ENCODE measurements at places on chromosomes 16 and 17.

GRCh38 chr17:41619036-41619926 lies 5.1 kb downstream of the KRT17 start:
- no peak for DNase-seq

DNA sequence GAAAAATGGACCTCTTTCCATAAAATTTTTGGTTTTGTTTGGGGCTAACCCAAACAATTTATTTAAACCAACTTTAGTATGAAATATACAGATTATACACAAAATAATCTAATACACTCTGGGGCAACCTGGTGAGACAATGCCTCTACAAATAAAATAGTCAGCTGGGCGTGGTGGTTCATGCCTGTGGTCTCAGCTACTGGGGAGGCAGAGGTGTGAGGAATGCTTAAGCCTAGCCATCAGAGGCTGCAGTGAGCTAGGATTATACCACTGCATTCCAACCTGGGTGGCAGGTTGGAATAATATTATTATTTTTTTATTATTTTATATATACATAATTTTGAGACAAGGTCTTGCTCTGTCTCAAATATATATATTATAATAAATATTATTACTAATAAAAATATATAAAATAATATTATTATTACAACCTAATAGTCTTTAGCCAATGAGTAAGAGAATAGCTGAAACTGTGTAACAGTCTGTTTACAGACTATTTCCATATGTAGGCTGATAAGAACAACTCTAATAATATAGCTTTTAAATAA lies 50.5 kb downstream of the GLG1 start:
- no peak for DNase-seq

DNA sequence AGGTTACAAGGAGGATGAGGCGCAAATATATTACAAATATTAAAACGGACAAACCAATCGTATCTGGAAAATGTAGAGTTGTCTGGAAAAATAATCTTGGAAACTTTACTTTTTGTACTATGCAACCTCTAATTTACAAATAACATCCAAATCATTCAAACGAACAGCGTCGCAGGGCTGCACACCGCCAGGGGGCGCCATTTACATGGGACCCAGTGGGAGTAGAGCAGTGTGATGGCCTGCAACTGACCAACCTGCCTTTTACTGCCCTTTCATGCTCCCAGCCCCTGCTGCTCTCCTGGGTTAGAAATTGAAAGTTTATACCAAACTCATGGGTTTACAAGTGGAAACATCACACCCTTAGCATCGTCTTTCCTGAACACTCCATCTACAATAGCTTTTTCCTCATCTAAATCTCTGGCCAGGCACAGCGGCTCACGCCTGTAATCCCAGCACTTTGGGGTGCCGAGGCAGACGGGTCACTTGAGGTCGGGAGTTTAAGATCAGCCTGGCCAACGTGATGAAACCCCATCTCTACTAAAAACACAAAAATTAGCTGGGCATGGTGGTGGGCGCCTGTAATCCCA lies 10.0 kb downstream of the PITPNC1 start:
- DNase-seq, result no peak

- DNase-seq, result no peak
Measured at GRCh38 chr16:3131755-3132377, 3.0 kb upstream of the ZNF213 start.

DNA sequence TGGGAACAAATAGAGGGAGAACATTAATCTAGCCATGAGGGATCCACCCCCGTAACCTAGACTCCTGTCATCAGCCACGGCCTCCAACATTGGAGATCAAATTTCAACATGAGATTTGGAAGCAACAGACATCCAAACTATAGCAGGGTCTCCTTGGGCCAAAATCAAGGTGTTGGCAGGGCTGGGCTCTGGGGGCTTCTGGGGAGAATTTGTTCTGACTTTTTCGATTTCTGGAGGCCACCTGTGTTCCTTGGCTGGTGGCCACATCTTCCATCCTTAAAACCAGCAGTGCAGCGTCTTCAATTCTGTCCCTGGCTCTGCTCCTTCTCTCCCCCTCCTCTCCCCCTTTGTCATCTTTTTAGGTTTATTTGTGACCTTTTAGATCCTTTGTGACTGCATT lies 546.2 kb downstream of the WWOX start:
- DNase-seq, result no peak

DNA sequence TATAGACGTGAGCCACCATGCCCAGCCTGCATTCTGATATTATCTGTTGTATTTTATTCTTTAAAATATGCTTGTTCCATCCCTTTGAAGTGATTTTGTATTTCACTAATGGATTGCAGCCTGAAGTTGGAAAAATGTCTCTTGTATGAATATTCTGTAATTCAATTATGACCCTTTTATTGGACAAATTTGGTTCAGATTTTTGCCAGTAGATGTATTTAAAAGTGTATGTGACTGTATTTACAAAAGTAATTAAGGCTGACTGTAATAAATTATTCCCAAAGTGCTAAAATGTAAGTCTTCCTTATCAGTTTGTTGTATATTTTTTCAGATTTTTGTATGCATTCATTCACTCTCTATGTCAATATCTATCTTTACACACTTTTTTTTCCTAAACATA lies 23.8 kb downstream of the PPM1E start:
- DNase-seq, result no peak

DNA sequence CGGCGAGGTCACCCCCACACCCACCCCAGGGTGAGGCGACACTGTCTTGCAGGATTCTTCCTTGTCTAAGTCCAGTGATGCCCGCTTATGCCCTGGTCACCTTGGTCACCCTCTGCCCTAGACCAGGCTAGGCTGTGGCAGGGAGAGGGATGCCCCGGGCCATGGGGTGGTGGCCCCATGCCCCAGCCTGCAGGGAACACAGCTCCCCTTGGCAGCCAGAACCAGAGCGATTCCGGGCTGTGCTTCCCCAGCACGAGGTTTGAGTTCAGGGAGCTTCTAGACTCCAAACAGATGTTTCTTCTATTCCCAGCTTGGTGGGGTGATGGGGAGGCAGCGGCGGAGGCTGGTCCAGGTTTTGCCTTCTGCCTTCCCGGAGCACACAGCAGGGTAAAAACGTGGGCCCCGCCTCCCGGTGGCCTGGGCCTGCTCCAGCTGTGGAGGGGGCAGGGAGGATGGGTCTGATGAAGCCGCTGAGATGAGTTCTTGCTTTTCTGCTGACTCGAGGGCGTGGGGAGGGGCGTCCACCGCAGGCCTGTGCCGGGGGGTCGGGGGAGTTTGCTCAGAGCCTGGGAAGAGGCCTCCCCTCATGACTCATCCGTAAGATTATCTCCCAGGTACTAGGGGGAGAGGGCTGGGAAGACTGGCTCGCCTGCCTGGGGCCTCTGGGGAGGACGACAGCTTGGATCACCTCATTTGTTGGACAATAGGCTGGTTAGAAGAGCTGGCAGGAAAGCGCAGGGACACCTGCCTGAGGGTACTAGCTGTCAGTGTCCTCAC lies 15.4 kb downstream of the SMTNL2 start:
- DNase-seq, result no peak

DNA sequence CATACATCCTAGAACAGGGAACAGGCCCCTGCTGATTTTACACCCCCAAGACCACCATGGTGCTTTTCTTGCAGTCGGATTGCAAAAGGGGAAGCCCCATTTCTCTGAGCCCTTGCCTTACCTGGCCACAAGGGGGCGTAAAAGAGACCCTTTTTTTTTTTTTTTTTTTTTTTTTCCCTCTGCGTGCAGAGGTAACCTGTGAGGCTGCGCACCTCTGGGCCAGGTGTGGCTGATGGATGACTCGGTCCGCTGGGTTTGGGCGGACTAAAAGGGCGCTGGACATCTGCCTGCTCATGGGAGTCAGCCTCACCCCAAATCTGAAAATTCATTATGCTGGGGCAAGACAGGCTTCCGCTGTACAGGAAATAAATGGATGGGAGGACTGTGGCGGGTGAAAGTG lies 281.0 kb downstream of the CBLN1 start:
- no peak for DNase-seq

DNA sequence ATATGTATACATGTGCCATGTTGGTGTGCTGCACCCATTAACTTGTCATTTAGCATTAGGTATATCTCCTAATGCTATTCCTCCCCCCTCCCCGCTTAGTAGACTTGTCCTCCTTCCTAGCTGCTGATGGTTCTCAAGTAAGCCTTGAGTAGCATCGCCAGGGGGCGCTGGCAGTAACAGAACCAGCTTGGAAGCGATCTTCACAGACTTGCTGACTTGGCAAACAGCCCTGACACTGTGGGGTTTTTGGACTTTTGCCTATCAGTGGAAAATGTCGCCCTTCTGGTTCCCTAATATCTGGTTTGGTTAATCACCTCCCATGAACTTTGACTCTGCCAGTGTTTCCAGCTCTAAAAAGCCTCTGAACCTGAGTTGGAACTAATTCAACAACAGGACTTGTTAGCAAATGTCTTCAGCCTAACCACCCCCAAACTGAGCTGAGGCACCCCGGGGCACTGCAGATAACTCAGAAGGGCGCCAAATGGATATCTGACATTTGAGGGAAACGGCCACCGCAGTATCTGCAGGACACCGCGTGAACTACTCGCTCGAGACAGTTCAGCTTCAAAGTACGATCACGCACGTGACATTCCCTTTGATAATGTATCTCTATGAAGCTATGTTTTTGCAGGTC lies 15.4 kb upstream of the SPATA32 start:
- no peak for DNase-seq

- DNase-seq, result no peak
Measured at GRCh38 chr17:45910667-45911066, 16.3 kb downstream of the MAPT start.

GRCh38 chr16:3348547-3349167 lies 7.0 kb upstream of the OR2C1 start:
- DNase-seq, result no peak

DNA sequence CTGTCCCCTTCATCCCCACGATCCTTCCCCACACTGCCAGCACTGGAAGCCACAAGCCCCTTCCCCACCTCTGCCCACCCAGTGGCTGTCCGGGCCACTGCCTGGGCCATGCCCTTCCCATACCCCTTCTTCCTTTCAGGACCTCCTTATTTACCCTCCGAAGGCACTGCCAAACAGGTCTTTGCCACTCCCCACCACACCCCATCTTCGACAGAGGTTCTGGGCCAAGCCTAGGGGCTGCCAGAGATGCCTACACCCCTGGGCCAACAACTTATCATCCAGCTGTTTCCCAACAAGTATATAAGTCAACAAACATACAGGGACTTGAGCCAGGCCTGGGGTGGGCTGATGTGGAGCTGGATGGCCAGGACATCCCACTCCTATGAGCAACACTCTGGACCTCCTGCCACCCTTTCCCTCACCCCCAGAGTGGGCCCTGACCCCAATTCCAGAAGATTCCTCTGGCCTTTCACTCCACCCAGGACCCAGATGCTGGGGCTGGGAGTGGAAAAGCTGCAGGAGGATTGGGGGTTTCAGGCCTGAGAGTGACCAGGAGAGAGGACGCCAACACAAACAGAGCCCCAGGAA lies 1.5 kb upstream of the PPP1R1B start:
- DNase-seq, result no peak

DNA sequence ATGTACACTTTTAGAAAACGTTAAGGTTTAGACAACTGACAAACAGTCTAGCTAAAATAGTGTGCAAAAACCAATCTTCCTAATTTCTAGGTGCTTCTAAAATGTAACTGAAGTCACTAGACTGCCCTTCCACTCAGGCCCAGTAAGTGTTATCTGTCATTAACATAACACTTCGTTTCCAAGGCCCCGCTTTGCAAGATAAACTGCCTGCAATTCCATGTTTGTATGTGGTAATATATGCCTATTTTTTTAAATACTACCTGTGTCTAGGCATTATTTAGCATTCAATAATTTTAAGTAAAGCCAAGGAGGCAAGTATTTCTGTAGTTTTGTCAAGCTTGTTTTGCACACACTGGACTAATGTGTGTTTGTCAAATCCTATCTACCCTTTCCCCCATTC lies 3.2 kb downstream of the USP32 start:
- DNase-seq, result no peak

DNA sequence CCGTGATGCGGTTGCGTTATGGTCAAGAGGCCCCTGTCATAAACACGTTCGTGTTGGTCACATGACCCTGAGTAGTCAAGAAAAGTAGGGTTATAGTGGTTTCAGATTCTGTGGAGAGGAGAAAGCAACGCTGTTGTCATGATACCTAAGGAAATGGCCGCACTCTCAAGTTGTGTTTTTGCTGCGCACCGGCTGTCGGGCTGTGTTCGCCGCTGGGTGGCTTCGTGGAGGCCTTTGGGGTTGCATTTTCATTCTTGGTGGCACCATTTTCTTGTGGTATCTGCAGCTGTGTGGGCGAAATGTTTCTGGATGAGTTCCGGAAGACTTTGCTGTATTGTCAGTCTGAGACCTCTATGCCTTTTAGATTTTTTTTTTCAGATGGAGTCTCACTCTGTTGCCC lies 35.0 kb downstream of the DEF8 start:
- no peak for DNase-seq
